ENCODE measurements at places on chromosomes 2 and 18.
A peak's percentile ranks its signal among the peaks of the same experiment; 100 is the strongest.

- H3K4me1 ChIP-seq: no peaks in the 10 kb centered on the region
- no peaks in the 10 kb centered on the region for H3K27me3 ChIP-seq
- peak; percentile 44 for DNase-seq
- H3K27ac ChIP-seq: no peak overlapping the region
- H3K36me3 ChIP-seq: no peaks in the 10 kb centered on the region
Observed at GRCh38 chr2:238290715-238291549, 2.5 kb upstream of the PER2 start.

DNA sequence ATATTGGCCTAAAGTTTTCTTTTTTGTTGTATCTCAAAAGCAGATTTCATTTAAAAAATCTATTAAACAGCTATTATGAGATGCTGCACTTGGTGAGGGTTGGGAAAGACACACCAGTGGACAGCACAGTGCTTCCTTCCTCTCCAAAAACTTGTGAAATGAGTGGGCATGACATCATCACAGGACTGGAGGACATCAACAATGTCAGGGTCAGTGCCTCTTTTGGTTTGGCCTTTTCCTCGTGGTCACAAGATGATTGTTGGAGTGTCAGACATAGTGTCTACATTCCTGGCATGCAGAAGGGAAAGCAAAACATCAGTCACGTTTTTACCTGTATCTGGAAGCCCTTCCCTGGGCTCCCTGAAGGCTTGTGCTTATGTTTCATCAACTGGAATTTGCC is 49.6 kb downstream of the IL1R2 start:
- H3K4me3 ChIP-seq: no peak overlapping the region
- H3K27me3 ChIP-seq: no peaks in the 10 kb centered on the region
- no peak for DNase-seq

DNA sequence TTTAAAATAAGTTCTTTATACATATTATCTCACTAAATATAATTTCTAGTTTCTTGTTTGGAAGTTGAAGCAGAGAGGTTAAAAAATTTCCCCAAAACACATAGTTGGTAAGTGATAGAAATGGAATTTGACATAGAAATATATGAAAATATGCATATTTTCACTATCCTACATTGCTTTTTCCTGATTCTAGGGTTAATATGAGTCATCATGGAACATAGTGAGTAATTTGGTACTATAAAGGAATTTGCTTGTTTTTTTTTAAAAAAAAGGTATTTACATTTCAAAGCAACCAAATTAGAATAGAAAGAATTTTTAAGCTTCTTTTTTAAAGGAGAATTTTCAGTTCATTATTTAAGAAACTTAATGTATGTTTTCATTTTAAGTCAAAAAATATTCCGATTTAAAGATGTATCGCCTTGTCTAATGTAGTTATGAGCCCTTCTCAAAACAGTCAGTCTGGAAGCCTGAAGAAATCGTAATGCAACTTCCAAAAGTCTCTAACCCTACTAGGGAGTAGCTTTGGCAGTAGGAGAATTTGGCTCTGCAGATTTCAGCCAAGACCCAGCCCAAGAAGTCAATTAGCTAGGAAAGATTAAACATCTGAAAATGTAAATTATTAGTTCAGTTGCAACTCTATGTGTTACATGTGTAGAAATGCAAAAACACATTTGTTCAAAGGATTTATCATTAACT is 147.3 kb downstream of the RDH14 start:
- H3K4me3 ChIP-seq: no peak overlapping the region
- H3K4me1 ChIP-seq: no peaks in the 10 kb centered on the region
- DNase-seq: no peak
- H3K27me3 ChIP-seq: no peaks in the 10 kb centered on the region
- H3K36me3 ChIP-seq: no peaks in the 10 kb centered on the region
- H3K27ac ChIP-seq: no peak overlapping the region

DNA sequence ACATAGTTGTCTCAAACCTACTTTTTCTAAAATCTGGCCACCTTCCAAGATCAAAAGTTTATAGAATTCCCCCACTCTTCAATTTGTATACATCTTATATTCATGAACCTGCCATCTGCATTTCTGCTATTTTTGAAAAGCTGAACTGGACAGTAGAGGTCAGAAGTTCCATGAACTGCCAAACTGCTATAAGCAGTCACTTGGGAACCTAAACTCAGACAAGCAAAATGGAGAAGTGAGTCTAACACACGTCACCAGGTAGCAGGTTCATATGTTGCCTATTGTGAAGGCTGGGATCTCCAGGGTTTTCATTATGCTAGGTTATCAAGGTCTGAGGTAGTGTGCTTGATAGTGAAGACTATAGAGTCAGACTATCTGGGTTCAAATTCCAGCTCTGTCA is 2.0 kb upstream of the MYO1B start:
- no peaks in the 10 kb centered on the region for H3K36me3 ChIP-seq
- no peak for DNase-seq
- H3K4me1 ChIP-seq: no peaks in the 10 kb centered on the region
- no peak overlapping the region for H3K4me3 ChIP-seq

GRCh38 chr18:44856157-44856556 is 175.5 kb downstream of the SETBP1 start:
- no peaks in the 10 kb centered on the region for H3K27me3 ChIP-seq
- H3K4me1 ChIP-seq: peaks cover 7% of the 10 kb centered on the region
- no peak overlapping the region for H3K4me3 ChIP-seq
- H3K36me3 ChIP-seq: no peaks in the 10 kb centered on the region
- no peak for DNase-seq
- H3K27ac ChIP-seq: no peak overlapping the region

- H3K27me3 ChIP-seq: no peaks in the 10 kb centered on the region
- H3K4me1 ChIP-seq: no peaks in the 10 kb centered on the region
- no peak for DNase-seq
- H3K4me3 ChIP-seq: no peak overlapping the region
- no peak overlapping the region for H3K27ac ChIP-seq
- no peaks in the 10 kb centered on the region for H3K36me3 ChIP-seq
Observed at GRCh38 chr18:22822024-22822423, 111.1 kb upstream of the RBBP8 start.

- H3K36me3 ChIP-seq: no peaks in the 10 kb centered on the region
- no peak overlapping the region for H3K27ac ChIP-seq
- peak overlapping the region; percentile 46 for H3K4me3 ChIP-seq
- H3K4me1 ChIP-seq: no peaks in the 10 kb centered on the region
Observed at GRCh38 chr2:224442071-224442967, 40.4 kb upstream of the FAM124B start.

GRCh38 chr2:219520079-219520478 is 5.8 kb downstream of the ASIC4 start:
- no peak overlapping the region for H3K27ac ChIP-seq
- no peaks in the 10 kb centered on the region for H3K4me1 ChIP-seq
- DNase-seq: no peak
- no peaks in the 10 kb centered on the region for H3K27me3 ChIP-seq
- no peak overlapping the region for H3K4me3 ChIP-seq
- H3K36me3 ChIP-seq: no peaks in the 10 kb centered on the region

DNA sequence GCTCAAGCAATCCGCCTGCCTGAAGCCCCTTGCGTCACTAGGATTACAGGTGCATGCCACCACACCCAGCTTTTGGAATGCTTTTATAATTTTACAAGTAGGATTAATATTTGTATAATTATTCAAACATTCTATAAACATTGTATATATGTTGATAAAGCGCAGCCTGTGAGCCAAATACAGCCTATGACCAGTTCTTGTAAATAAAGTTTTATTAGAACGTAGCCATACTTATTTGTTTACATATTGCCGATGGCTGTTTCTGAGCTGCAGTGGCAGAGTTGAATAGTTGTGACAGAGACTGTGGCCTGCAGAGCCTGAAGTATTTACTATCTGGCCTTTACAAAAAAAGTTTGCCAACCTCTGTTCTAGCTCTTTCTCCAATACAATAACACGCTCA is 232.6 kb downstream of the OTX1 start:
- no peak overlapping the region for H3K4me3 ChIP-seq
- H3K4me1 ChIP-seq: no peaks in the 10 kb centered on the region
- no peaks in the 10 kb centered on the region for H3K27me3 ChIP-seq
- no peaks in the 10 kb centered on the region for H3K36me3 ChIP-seq

- H3K4me1 ChIP-seq: no peaks in the 10 kb centered on the region
- DNase-seq: peak; percentile 28
- H3K27ac ChIP-seq: peak overlapping the region; percentile 45
- no peaks in the 10 kb centered on the region for H3K27me3 ChIP-seq
- no peak overlapping the region for H3K4me3 ChIP-seq
Observed at GRCh38 chr2:71613953-71614925, 160.9 kb downstream of the DYSF start.

GRCh38 chr18:58714259-58714658 is 43.0 kb downstream of the MALT1 start:
- H3K27ac ChIP-seq: no peak overlapping the region
- H3K27me3 ChIP-seq: no peaks in the 10 kb centered on the region
- no peak overlapping the region for H3K4me3 ChIP-seq
- no peaks in the 10 kb centered on the region for H3K4me1 ChIP-seq

GRCh38 chr2:10305715-10306114 is 3.0 kb downstream of the HPCAL1 start:
- no peak overlapping the region for H3K27ac ChIP-seq
- no peaks in the 10 kb centered on the region for H3K27me3 ChIP-seq
- no peaks in the 10 kb centered on the region for H3K36me3 ChIP-seq
- peak; percentile 24 for DNase-seq
- no peaks in the 10 kb centered on the region for H3K4me1 ChIP-seq

GRCh38 chr2:240421381-240421780 is 14.1 kb upstream of the GPC1 start:
- no peak overlapping the region for H3K27ac ChIP-seq
- H3K4me3 ChIP-seq: no peak overlapping the region
- no peaks in the 10 kb centered on the region for H3K4me1 ChIP-seq
- DNase-seq: no peak
- no peaks in the 10 kb centered on the region for H3K36me3 ChIP-seq

DNA sequence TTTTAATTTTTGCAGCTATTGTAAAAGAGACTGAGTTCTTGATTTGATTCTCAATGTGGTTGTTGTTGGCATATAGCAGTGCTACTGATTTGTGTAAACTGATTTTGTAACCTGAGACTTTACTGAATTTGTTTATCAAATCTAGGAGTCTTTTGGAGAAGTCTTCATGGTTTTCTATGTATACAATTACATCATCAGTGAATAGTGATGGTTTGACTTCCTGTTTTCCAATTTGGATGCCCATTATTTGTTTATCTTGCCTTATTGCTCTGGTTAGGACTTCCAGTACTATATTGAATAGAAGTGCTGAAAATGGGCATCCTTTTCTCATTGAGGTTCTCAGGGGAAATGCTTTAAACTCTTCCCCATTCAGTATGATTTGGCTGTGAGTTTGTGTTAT is 99.7 kb downstream of the GULP1 start:
- no peaks in the 10 kb centered on the region for H3K27me3 ChIP-seq
- no peak for DNase-seq
- H3K4me3 ChIP-seq: no peak overlapping the region

GRCh38 chr18:61569176-61569892 is 236.1 kb downstream of the CDH20 start:
- no peaks in the 10 kb centered on the region for H3K4me1 ChIP-seq
- H3K27ac ChIP-seq: no peak overlapping the region
- no peak overlapping the region for H3K4me3 ChIP-seq
- DNase-seq: no peak
- H3K36me3 ChIP-seq: no peaks in the 10 kb centered on the region
- H3K27me3 ChIP-seq: no peaks in the 10 kb centered on the region

GRCh38 chr2:158969162-158969714 is 798 bp downstream of the TANC1 start:
- H3K27ac ChIP-seq: peak overlapping the region; percentile 41
- H3K4me3 ChIP-seq: peak overlapping the region; percentile 96
- DNase-seq: peak; percentile 53
- H3K27me3 ChIP-seq: no peaks in the 10 kb centered on the region
- H3K36me3 ChIP-seq: no peaks in the 10 kb centered on the region

- no peak overlapping the region for H3K27ac ChIP-seq
- DNase-seq: no peak
- no peaks in the 10 kb centered on the region for H3K27me3 ChIP-seq
- no peak overlapping the region for H3K4me3 ChIP-seq
- H3K36me3 ChIP-seq: no peaks in the 10 kb centered on the region
- no peaks in the 10 kb centered on the region for H3K4me1 ChIP-seq
Observed at GRCh38 chr2:100269889-100270288, 52.4 kb downstream of the LONRF2 start.

- no peaks in the 10 kb centered on the region for H3K4me1 ChIP-seq
- H3K27ac ChIP-seq: no peak overlapping the region
- H3K27me3 ChIP-seq: no peaks in the 10 kb centered on the region
- H3K4me3 ChIP-seq: no peak overlapping the region
- H3K36me3 ChIP-seq: no peaks in the 10 kb centered on the region
Observed at GRCh38 chr18:3424280-3424890, 25.6 kb upstream of the TGIF1 start.

DNA sequence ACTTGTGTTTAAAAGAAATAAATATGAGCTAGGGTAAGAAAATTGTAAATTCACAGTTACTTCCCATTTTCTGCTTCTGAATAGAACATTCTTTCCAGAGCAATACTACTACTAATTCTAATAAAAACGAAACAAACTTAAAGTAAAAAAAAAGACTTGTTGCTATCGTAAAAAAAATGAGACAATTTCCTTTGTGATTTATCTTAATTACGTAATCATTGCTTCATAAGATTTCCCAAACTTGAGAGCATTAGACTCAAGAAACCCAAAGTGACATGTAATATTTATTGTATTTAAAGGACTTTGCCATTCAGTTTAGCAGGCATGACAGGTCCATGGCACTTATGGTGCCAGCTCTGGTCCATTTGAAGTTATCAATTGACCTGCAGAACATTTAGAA is 153.8 kb downstream of the AQP4 start:
- no peak overlapping the region for H3K27ac ChIP-seq
- H3K36me3 ChIP-seq: no peaks in the 10 kb centered on the region
- no peaks in the 10 kb centered on the region for H3K27me3 ChIP-seq

- H3K27me3 ChIP-seq: no peaks in the 10 kb centered on the region
- DNase-seq: peak; percentile 38
- no peak overlapping the region for H3K4me3 ChIP-seq
Observed at GRCh38 chr2:239540174-239540573, 139.4 kb upstream of the HDAC4 start.

DNA sequence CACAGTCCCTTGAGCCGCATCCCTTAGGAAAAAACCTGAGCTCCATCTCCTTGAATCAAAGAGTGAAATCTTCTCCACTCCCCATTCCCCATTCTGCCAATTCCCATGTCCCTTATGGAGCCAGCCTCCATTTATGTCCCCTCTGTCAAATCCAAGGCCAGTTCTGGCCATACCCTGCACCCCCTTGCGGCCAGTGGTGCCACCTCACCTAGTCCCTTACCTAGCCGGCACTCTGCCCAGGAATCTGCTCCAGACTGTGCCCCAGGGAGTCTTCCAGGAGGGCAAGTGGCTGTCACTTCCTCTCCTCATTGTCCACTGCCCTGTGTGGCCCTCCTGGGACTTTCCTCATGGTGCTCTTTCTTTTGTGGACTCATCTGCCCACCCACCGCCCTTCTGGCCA is 195.4 kb upstream of the RMP24 start:
- no peak for DNase-seq
- H3K27ac ChIP-seq: no peak overlapping the region
- H3K36me3 ChIP-seq: no peaks in the 10 kb centered on the region
- no peaks in the 10 kb centered on the region for H3K27me3 ChIP-seq
- no peaks in the 10 kb centered on the region for H3K4me1 ChIP-seq
- H3K4me3 ChIP-seq: no peak overlapping the region

GRCh38 chr2:206464597-206464996 is 21.3 kb downstream of the ADAM23 start:
- no peak for DNase-seq
- no peaks in the 10 kb centered on the region for H3K36me3 ChIP-seq
- H3K4me1 ChIP-seq: no peaks in the 10 kb centered on the region
- H3K27me3 ChIP-seq: no peaks in the 10 kb centered on the region

GRCh38 chr2:144136297-144137010 is 383.5 kb downstream of the ZEB2 start:
- H3K36me3 ChIP-seq: peaks cover 2% of the 10 kb centered on the region
- H3K27me3 ChIP-seq: no peaks in the 10 kb centered on the region
- no peak for DNase-seq
- no peaks in the 10 kb centered on the region for H3K4me1 ChIP-seq
